ENCODE measurements at places on chromosomes 1 and 21.

DNA sequence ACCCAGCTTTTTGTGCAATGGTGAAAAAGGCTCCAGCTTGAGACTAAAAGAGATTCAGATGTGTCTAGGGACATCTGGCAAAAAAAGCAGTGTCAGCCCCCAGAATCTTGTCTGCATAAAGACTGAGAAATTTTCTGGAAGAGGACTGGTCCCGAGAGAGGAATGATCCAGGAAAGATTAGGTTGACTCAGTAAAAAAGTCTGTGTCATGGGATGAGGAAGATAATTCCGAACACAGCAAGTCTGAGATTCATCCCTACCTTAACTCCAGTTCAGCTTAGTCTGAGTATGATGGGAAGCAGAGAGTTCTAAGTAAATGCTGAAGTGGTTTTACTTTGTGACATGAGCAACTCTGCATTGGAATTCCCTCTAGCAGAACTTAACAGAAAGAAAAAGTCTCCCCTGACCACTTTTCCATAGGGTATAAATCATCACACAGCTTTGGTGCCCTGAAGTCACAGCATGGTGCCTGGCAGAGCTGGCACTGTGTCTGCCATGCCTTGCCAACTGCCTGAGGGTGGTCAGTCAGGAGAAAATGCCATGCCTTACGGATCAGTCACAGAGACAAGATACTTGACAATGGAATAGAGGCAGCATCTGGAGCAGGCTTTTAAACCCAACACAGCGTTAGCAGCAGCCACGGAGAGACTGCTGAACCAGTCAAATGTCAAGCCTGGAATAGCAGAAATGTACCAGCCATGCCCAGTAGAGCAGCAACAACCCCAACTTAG is 153.4 kb downstream of the ZC3H11B start:
- DNase-seq = no peak

DNA sequence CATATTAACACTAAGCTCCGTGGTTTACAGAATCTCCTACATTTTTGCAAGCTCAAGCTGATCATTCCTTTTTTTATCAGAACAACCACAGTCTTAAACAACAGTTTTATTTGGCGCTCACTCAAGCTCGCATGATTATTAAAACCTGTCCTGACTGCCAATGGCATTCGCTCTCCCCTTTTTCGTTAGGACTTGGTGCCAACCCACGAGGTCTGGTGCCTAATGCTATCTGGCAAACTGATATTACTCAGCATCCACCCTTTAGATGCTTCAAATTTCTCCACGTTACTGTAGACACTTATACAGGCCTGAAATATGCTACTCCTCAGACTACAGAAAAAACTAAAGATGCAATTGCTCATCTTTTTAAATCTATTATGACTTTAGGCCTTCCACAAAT is 23.0 kb upstream of the ITLN1 start:
- no peak for DNase-seq

GRCh38 chr1:167486090-167486824 is 32.1 kb downstream of the CD247 start:
- no peak for DNase-seq

DNA sequence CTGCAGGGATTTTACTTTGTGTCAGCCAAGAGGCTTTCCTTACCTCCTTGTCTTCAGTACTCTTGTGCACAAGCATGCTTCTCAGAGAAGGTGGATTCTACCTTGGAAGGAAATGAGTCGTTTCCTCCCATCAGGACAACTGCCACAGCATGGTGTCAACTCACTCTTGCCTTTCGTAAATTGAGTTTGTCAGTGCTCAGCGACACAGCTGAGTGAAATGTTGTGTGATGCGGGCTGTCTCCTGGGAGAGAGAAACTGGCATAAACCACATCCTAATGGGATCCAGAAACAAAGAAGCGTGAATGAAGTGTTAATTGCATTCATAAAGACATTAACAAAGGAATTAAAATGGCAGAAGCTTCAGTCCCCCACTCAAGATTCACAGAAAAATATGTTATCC is 51.5 kb upstream of the SLC22A15 start:
- no peak for DNase-seq

DNA sequence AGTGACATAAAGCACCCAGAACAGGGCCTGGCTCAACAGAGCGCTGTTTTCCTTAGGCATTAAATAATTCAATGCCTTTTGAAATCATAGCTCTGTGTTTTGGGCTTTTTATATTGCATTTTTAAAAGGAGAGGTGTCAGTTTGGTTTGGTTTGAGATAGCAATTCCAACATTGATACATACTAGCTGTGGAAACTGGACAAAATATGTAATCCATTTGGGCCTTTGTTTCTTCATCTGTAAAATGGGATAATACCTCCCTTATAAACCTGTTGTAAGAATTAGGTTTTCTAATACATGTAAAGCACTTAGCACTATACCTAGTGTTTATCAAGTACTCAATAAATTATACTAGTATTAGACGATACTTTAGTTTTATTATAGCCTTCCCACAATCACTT is 8.7 kb upstream of the RAB4A start:
- no peak for DNase-seq

Measured in H1 (cell line).